ENCODE measurements at places on chromosomes 5 and 9.
A peak's percentile ranks its signal among the peaks of the same experiment; 100 is the strongest.

DNA sequence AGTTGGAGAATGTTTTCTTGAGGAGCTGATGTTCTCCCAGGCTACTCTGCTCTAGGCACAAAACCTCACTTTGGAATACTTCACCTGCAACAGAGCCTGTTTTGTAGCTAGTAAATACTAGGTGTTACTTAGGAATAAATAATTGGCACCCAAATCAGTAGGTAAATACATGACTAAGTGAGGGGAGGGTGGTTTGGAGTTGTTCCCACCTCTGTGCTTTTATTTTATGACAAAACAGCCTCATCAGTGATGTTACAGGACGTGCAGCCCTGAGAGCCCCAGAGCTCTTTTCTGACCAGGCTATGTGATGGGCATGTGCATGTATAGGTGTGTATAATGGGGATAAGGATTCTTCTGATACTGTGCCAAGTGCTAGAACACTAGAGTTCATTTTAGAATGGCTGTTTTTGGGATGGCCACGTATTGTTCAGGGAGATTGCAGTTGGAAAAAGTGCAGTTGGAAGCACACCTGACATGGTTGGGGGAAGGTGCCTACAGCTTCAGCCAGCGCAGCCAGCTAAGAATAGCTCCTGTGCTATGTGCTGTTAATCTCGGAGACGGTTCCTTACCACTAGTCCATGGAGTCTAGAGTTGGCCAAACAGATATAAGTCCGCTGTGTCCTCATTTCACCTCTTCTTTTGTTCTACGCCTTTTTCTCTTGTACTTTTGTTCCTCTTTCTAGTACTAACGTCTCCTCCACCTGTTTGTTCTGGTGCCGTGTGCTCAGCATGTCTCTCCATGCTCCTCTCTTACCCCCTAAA, 284.7 kb downstream of the FANCC start:
- DNase-seq, result no peak

DNA sequence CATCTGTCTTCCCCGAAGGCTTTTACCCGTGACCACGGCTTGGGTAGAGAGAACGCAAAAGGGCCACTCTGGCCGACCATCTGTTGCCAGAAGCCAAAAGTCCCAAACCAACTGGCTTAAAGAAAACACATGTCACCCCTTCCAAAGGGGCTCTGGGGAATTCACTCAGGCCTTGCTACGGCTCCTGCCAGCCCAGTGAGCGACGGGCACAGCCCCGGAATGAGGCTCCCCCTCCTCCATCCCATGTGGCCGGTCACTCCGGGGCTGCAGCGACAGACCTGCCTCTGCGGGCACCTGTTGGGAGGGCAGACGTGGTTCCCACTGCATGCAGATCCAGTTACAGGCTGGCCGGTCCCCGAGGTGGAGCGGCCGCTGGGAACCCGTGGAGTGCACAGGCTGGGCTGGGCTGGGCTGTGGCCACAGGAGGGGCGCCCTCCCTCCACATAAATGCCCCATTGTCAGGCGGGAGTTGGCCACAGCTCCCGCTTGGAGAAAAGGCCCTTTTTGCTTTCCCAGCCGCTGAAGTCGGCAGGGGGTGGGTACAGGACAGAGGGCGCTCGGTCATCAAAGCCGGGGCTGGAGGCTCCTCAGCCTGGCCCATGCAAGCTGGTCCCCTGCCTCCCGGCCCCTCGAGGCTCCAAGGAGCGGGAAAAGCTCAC, 19.9 kb downstream of the NOTCH1 start:
- no peak for DNase-seq

- DNase-seq, result no peak
Observed at GRCh38 chr9:4174546-4175175, 125.2 kb downstream of the GLIS3 start.

DNA sequence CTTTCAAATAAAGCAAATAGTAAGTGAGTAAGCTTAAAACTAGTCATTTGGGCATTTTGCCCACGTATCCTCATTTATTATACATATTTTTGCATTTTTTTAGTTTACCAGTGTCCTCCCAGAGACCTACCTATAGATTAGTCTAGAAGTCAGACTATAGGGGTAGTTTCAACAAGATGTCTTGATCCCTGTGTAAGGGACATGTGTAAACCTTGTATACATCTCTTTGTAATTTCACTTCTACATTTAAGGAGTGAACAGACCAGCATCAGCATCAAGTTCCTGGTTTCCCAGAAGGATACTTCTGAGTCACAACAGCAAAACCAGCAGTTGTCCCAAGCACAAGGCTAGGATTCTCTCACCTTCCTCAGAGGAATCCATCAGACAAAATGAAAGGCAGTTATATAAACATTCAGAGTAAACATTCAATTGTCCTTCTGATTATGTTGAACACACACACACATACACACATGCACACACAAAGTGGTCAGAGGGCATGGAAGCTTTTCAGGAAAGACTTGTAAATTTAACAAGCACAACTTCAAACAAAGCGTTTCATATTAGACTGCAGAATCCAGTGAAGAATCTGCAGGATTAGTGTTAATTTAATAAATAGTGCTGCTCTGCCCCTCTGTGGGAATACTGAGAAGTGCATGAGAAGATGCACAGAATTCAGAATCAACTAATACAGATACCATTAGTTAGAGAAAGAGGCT, 55.4 kb downstream of the HINT1 start:
- DNase-seq, result peak; percentile 49

DNA sequence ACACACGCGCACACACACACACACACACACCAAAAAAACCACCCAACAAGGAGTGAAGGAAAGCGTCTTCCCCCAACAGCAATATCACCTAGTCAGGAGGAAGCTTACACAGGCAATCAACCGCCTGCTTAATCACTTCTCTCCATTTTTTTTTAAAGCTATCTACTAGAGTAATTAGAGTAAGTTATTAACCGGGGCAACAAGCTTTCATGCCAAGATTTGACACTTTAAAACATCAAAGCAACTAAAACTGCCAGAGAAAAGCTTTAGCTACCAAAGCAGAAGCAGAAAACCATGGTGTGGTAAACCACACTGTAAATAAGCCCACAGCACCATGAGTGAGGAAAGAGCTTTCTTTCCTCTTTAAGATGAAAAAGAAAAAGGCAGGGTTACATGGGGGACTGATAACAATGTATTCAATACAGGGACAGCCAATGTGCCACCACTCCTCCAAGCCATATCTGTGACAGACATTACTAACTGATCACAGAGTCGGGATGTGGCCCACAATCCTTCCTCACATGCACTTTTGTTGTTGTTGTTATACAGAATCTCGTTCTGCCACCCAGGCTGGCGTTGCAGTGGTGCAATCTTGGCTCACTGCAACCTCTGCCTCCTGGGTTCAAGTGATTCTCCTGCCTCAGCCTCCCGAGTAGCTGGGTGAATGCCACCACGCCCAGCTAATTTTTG, 282.1 kb downstream of the CRB2 start:
- peak; percentile 18 for DNase-seq

DNA sequence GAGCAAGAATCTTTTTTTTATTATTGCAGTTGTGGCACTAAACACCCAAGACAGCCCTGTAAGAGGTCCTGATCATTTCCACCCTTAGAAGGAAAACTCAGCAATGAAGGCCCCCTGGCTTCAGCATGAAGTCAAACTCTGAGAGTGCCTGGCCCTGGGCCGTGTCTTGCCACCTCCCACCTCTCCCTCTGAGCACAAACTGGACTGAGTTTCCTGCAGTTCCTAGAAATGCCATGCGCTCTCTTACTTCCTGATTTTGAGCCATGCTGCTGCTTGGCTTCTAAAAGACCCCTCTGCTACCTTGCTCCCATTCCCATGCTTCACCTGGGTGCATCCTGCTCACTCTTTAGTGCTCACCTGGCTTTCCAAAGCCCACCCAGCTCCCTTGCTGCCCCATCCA, 140.4 kb upstream of the KLF9 start:
- DNase-seq, result peak; percentile 56

DNA sequence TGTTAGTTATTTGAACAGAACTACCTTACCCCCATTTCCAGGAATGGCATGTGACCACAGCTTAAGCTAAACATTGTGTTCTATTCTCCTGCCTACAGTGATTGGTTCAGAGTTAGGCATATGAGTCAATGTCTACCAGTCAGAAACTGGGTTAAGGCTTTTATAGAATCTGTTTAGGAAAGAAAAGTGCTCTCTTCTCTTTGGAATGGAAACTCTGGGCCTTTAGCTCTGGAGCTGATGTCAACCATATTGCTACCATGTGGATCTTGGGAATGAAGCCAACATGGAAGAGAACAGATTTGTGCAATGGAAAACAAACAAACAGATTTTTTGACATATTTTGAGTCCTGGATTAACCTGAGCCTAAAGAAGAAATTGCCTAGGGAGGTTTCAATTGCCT, 488.9 kb upstream of the TNC start:
- DNase-seq, result no peak

DNA sequence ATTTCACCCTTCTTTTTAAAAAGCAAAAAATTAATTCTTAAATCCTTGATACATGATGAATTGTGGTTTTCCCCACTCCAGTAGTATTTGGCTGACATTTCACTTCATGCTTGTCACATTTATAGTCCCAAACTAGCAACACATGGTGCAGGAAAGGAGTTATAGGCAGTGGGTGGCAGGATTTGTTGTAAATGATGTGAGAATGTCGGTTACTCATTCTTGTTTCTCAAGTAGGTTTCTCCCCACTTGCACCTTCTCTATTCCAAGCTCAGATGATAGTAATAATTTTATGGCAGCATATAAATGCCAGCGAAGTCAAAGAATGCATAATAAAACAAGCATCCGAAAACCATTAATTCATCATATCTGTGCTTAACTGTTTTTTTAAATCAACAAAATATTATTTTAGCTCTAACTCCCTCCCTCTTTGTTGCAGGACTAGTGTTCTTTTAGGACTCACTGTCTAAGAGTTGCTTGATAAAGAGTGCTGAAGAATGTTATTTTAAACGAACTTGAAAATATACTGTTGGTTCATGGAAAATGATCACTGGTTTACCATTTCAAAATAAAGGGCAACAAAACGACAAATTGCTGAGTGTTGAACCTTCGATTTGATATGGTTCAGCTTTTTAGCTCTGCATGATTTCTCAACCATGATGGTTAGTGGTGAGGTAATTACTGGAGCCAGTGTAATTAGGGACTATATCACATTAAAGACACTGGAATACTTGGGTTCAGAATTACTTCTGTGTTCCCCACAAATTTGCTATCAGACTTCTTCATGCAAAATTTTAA, 88.1 kb upstream of the ADAMTSL1 start:
- DNase-seq, result no peak

DNA sequence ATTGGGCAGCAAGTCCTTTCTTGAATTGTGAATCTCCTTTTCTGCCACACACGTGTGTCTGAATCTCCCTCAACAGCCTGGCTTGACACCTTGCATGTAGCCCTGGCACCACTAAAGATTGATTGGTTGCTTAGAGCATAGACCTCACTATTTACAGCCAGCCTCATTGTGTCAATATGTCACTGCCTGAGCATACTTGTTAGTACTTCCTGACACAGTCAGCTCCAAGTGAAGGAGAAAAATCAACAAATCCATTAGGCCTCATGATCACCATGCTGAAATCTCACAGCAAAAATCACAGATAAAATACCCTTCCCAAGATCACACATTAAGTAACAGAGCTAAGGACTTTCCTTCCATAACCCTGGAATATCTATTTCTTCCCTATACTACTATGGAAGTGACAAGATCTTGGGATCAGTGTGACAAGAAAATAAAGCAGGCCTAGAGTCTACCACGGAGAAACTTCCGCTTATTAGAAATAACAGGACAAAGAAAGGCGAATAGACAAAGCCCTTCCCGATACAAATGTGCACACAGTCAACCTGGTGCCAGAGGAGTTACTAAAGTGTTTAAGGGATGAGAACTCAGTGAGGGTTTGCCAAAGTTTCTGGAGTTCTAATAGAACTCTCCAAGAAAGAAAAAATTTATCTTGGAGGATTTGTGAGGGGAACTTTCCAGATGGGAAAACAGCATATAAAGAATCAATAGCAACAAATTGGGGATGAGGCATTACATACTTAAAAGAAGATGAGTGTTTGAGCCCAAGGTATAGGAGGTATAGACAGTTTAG, 5.6 kb upstream of the ARL15 start:
- DNase-seq, result no peak

GRCh38 chr5:133962801-133963476, 5.5 kb downstream of the C5orf15 start:
- no peak for DNase-seq

DNA sequence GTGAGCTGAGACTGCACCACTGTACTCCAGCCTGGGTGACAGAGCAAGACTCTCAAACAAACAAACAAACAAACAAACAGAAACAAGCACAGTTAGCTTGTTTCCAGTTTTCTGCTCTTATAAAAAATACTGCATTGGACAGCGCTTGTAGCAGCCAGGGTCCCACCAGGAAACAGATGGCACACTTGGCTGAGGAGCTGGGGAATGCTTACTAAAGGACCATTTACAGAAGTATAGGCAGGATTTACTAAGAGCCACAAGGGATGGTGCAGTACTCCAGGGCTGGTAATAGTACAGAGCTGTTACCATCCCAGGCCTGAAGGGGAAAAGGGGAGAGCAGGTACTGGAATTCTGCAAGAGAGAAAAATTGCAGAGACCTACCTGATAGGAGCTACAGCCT, 5.2 kb upstream of the ANKS6 start:
- no peak for DNase-seq

DNA sequence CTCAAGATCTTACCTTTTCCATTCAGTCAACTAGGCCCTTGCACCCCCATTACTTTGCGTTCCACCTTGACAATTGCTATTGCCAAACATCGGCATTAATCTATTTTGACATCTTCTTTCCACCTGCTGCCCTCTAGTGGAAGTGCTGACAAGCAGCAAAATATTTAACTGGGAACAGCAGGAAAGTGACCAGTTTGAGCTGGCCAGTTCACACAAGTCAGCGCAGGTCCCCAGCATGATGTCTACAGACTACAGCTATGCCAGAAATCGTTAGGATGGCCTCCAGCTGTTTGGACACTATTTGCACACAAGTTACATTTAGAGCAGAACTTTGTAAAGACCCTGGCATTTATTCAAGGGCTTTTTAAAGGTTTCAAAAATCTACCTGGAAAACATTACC, 160.1 kb downstream of the GHR start:
- DNase-seq, result peak; percentile 35

- no peak for DNase-seq
Observed at GRCh38 chr5:64835266-64835665, 66.5 kb downstream of the CWC27 start.

DNA sequence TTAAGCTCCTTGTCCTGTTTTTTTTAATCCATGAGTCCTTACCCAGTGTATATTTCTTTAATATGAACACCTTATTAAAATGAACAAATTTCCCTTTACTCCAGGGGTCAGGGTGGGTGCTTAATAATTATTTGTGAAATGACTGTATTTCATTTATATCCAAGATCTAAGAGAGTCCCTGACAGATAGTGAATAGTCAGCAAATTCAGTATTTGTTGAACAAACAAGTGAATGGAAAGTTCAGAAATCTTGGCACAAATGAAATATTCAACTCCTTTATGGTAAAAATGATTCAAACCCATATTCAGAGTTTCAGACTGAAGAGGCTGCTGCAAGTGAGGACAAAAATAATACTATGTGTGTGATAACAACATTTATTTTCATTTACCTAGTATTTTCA, 59.9 kb downstream of the ASTN2 start:
- DNase-seq, result no peak

- DNase-seq, result peak; percentile 78
Observed at GRCh38 chr9:5438301-5439162, 807 bp upstream of the PLGRKT start.

GRCh38 chr9:121718084-121718483, 66.7 kb downstream of the DAB2IP start:
- DNase-seq, result no peak

Data from inflammatory macrophage treated with lipopolysaccharide for 4 hours (primary cell).